ENCODE measurements at places on chromosomes 5 and 9.

GRCh38 chr9:88978034-88978433, 13.2 kb upstream of the S1PR3 start:
- DNase-seq, result no peak

DNA sequence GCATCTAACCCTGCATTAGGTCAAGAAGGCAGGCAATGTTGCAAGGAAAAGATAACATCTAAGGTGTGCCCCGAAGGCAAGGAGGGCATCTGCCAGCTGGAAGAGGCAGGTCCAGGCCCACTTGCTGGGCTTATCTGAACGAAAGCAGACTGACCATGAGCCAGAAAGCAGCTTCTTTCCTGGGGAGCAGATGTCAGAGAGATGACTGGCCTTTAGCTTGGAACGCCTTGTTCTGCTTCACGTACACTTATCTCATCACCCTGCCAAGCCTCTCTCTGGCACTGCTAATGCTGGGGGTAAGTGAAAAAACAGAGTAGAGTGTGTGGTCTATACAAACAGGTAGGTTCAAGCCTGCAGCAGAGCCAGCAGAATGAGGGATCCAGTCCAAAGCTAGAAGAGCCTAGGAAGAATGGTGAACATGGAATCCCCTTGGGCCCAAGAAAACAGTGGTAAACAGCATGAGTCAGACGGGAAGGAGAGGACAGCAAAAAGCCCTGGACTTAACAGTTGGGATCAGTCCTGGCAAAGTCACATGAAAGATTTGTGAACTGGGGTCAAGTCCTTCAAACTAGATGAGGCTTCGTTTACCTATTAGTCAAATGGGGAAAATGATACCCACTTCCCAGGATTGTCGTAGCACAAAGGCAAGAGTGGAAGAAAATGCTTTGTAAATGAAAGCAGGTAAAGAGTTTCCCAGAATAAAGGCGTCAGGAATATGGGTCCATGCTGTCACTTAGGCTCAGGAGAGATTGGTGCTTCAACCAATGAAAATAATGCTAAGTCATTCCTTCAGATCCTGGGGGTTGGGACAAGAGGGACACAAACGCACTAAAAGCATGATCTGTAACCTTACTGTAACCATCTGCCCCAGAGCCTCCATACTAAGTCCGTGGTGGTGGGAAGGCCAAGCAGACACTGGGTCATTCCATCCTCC, 200.9 kb downstream of the SLIT3 start:
- DNase-seq, result no peak

DNA sequence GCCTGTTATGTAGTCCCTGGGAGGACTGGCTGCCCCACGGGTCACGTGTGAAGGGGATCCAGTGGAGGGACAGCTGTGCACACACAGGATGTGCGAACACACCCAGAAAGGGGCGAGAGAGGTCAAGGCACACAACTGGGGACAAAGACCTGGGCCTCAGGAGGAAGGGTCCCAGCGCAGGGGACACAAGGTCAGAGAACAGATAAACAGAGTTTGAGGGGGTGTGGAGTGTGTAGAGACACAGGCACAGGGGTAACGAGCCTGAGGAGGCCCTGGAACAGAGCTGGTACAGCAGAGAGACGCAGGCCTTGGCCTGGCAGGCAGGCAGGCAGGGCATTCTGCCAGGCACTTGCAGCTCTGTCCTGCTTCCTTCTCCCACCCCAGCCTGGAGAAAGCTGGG, 14.8 kb upstream of the PSMD5 start:
- DNase-seq, result no peak

- DNase-seq, result no peak
Observed at GRCh38 chr5:72480841-72481240, 26.4 kb downstream of the ZNF366 start.

DNA sequence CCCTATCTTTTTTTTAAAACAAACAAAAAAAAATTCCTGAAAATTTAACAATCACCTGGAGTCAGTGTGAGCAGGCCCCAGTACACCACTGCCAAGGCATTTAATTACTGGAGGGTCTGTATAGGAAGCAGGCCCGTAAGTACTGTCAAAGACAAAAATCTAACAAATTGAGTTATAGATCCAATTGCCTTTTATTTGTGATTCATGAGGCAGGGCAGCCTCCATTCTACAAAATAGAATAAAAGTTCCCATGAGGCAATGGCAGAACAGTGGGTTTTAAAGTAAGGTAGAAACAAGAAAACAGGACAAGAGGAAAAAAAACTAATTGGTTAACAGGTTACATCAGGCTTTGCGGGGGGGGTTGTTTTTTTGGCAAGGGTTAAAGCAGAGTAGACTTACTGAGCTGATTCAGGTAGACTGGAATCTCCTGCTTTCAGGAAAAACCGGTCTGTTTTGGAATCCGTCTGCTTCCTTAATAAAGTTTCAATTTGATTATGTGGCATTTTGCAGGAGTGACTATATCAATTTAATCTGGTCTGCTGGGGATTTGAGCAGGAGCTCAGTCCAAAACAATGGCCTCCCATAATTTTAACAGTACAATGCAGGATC, 48.9 kb downstream of the AUH start:
- no peak for DNase-seq

- no peak for DNase-seq
Observed at GRCh38 chr9:28050046-28050445, 476.8 kb upstream of the C9orf72 start.

DNA sequence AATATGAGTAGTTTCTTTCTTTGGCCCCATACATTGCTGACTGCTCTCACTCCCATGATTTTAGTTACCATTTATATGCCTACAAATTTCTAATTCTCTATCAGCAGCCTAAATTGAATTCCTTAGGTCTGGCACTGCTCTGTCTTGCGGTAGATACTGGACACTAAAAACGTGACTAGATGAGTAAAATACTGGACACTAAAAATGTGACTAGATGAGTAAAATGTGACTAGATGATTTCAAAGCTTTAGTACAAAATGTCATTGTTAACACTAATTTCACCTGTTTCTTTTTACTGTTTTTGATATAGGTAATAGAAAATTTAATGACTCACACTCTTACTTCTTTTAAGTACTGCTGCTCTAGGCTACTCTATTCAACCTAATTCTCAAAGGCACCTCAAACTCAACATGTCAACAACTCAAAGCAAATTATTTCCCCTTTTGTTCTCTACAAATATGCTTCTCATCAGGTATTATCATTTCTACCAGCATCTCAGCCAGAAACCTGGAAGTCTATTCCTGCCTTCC, 31.4 kb upstream of the GOLGA1 start:
- no peak for DNase-seq

All from NCI-H748 treated with DMSO at 0.1 percent for 48 hours (cell line).